ENCODE measurements at places on chromosomes 13 and 19.

- DNase-seq = peak; percentile 60
Measured at GRCh38 chr13:98454389-98454881, 122.5 kb downstream of the STK24 start.

GRCh38 chr13:28717170-28717569, 1.6 kb downstream of the SLC46A3 start:
- DNase-seq = no peak

DNA sequence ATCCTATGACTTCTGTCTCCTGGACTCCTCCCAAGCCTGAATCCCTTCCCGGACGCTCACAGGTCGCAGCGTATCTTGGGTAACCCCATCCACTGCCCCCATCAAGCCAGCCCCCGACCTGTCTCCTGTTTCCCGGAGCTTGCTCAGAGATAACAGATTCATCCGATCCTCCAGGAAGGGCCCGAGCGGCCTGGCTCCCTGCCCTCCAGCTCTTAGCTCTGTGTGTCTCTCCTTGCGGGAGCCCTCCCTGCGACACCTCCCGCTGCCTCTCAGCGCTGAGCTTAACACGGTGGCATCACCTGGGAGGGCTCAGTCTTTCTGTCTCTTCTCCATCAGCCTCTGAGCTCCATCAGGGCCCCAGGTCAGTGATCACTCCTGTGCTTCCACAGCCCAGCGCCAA, 4.3 kb upstream of the TMEM255B start:
- DNase-seq = no peak

GRCh38 chr19:12052091-12052496, 667 bp downstream of the ZNF878 start:
- DNase-seq = no peak

DNA sequence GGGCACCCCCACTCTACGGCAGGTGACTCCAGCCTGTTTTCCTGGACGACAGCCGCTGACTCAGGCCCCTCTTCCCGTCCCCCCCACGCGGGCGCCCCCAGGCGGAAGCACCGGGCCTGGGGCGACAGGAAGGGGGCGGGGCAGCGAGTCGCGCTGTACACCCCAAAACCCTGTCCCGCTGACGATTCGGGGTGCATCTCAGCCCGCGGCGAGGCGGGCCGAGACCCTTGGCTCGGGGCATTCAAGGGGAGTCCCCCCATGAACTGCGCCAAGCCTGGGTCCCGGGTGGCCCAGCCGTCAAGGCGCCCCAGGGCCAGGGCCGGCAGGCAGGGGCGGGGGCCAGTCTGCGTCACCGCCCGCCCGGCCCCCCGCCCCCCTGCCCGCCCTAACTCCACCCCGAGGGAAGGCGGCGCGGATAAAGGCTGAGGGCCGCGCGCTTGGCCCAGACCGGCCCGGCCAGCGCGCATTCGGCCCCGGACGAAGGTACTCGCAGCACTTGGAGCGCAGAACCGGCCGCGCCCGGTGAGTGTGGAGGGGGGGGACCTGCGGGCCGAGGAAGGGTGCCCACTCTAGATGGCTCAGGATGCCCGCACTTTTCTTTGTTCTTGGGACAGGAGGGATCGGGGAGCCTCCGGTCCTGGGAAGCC, at the start of gene MIDN:
TSS of gene MIDN (plus strand) at position 445 of the 647 bp plus-strand sequence. CDS start 1,714 bp downstream, outside the sequence.
- no peak for DNase-seq

- peak; percentile 45 for DNase-seq
Measured at GRCh38 chr13:101397742-101398141, 18.6 kb downstream of the NALCN start.

- peak; percentile 2 for DNase-seq
Measured at GRCh38 chr13:44523146-44524015, 52.7 kb downstream of the TSC22D1 start.

DNA sequence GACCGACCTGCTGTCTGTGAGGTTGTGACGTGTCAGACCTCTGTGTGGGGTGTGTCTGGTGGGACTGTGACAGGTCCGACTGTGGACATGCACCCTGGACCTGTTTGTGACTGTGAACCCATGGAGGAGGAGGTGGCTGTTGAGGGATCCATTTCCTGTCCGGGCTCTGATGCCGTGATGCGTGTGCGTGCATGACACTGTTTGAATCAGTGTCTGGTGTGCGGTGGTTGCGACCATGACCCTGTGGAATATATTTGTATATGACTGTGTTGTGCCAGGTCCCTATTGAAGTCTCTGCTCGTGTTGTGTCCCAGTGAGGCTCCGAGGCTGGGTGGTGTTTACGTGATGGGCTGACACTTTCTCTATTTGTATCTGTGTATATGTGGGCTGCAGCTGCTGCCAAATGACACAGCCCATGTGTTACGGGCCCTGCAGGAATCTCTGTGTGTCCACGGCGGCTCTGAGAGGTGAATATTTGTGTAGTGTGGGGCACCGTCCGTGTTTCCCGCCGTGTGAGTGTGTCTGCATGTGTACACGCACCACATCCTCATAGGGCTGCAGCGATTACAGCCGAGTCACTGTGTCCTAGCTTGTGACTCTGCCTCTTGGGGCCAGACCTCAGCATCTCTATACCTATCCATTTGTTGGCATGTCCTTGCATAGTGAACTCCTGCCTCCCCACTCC, 18.3 kb downstream of the CCDC97 start:
- DNase-seq = no peak

DNA sequence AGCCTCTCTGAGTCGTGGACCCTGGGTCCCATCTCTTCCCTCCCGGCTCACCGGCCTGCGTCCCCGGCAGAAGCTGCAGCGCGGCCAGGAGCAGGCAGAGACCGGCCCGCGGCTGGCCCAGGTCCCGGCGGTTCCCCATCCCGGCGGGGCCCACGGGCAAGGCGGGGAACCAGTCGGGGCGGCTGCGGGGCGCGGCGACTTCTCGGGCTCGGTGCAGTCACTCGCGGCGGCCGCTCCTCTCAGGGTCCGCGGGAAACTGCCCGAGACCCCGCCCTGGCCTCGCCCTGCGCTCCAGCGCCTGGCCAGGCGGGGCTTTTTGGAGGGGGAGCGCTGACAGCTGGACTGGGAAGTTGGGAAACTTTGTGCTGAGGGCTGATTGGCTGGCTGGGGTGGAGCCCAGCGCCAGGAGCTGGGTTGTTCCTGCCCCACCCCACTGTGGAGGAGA, at the start of gene COL5A3:
TSS of gene COL5A3 (minus strand) at position 258 of the 445 bp plus-strand sequence. CDS start at position 139, 119 bp downstream.
- no peak for DNase-seq

DNA sequence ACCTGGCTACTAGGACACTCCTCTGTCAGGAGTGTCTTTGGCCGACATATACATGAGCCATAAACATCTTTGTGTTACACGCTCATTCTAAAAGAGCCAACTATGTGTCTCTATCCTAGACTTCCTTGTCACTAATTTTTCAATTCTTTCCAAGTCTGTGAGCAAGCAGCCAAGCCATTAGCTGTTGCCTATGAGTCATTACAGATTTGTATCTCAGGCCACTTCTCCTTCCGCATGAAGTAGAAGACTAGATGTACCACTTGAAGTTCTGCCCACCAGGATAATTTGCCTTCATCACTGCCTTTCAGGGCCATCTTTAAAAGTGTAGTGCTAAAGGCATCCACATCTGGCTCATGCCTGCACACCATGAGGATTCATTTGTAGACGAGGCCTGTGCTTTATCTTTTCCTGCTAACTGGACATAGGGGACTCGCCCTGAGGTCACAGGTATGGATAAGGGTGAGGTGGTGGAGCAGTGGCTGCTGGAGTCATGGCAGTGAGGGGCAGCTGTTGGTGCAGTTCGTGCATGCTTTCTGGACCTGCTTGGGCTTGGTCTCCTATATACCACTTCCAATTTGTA, 126.1 kb upstream of the KL start:
- DNase-seq = no peak

DNA sequence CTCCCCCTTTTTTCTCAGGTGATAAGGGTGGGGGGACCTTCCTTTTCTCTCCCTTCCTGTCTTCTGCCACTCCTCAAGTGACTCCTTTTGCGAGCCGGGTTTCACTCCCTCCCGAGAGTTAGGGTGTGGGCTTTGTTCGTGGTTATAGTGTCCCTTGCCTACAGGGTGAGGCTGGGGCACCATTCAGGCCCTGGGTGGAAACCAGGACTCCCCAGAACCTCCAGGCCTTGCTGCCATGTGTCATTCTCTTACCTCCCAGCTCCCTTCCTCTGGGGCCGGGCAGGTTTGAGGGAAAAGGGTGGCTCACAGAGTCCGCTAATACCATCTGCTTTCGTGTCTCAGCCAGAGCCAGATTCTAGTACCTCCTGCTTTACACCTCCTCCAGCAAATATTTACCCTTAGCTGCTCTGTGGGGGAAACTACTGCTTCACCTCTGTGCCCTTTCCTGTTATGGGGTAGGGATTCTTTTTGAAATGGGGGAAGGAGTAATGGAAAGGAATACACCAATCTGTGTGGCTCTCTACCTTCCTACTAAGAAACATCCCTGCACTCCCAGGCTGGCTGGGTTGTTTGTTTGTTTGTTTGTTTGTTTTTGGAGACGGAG, 2.8 kb downstream of the ACTN4 start:
- no peak for DNase-seq

DNA sequence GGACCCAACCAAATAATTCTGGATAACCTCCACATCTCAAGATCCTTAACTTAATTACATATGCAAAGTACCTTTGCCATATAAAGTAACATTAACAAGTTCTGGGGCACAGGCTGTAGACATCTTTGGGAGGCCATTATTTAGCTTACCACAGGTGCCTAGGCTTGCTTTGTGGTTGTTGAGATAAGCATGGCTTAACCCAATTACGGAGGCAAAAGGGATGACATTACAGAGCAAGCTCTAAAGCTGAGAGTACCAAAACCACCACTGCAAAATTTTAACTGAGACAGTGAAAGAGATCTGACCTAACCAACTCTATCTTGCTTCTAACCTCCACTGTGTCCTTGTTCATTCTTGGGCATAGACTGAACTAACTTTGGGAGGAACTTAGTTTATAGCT, 502.9 kb upstream of the ATXN8OS start:
- no peak for DNase-seq

- no peak for DNase-seq
Measured at GRCh38 chr13:47478985-47479384, 522.1 kb downstream of the SUCLA2 start.

DNA sequence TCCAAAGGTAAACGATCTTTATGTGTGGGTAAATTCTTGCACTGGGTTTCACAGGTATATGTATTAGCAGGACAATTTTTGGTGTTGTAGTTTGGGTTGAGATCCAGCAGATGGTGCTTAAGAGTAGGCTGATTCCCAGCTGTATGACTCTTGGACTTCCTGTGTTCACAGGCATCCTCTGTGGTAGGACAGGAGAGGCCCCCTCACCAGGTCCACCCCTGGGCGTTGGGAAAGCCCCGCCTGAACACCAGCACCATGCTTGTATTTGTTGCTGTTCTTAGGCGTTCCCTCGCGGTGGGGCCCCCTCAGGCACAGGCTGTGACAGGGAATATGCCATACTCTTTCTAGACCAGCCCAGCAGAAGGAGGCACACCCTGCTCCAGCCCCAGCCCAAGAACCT, 49.5 kb upstream of the PCDH17 start:
- no peak for DNase-seq

DNA sequence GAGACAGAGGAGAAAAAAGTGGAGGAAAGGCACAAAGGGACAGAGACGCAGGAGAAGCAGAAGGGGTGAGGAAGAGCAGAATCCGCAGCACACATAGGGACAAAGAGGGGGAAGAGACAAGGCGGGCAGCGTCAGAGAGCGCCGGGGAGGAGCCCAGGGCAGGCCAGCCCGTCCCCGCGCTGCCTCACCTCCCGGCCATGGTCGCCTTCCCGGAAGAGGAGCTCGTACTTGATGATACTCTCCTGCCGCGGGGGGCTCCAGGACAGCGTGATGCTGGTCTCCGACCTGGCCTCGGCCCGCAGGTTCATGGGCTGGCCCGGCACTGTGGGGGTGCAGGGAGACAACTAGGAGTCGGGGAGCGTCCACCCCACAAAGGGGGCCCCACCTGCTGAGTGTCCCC, 100.6 kb downstream of the PTPRS start:
- no peak for DNase-seq

GRCh38 chr19:35903550-35904179, 1.3 kb downstream of the HCST start:
- no peak for DNase-seq

- no peak for DNase-seq
Measured at GRCh38 chr19:3520166-3521103, 14.3 kb downstream of the FZR1 start.

Data from HS-5 (cell line).